NCI-H187 treated with DMSO at 0.1 percent for 48 hours (cell line): ENCODE measurements at places on chromosomes 6 and 20.

GRCh38 chr6:150254770-150255169 lies 111.9 kb downstream of the PPP1R14C start:
- no peak for DNase-seq

DNA sequence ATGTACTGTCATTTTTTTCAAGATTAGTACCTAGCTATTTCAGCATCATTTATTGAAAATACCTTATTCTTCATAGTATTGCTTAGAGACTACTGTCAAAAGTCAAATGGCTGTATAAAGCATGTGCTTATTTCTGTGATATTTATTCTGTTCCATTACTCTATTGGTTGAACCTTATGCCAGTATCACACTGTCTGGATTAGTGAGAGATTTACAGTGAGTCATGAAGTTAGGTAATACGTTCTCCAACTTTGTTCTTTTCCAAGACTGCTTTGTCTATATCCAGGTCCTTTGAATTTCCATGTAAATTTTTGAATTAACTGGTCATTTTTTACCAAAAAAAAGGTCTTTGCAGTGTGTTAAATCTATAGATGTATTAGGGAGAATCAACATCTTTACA lies 18.6 kb upstream of the RNF217 start:
- no peak for DNase-seq

GRCh38 chr20:32474009-32474716 lies 111.0 kb downstream of the NOL4L start:
- no peak for DNase-seq

GRCh38 chr20:57283860-57284259 lies 17.4 kb upstream of the BMP7 start:
- no peak for DNase-seq

- no peak for DNase-seq
These were observed 195.0 kb upstream of the HEY2 start for GRCh38 chr6:125554456-125554855.

DNA sequence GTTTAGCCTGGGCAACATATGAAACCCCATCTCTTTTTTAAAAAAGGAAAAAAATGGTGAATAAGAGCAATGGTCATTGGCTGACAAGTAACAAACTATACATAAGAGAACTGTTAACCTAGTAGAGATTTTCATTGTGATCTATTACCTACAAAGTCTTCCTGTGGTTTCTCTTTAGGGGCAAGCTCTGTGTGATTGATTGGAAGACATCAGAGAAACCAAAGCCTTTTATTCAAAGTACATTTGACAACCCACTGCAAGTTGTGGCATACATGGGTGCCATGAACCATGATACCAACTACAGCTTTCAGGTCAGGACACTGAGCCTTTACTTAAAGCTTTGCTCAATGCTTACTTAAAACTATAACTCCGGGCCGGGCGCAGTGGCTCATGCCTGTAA lies 19.2 kb downstream of the MGME1 start:
- no peak for DNase-seq

DNA sequence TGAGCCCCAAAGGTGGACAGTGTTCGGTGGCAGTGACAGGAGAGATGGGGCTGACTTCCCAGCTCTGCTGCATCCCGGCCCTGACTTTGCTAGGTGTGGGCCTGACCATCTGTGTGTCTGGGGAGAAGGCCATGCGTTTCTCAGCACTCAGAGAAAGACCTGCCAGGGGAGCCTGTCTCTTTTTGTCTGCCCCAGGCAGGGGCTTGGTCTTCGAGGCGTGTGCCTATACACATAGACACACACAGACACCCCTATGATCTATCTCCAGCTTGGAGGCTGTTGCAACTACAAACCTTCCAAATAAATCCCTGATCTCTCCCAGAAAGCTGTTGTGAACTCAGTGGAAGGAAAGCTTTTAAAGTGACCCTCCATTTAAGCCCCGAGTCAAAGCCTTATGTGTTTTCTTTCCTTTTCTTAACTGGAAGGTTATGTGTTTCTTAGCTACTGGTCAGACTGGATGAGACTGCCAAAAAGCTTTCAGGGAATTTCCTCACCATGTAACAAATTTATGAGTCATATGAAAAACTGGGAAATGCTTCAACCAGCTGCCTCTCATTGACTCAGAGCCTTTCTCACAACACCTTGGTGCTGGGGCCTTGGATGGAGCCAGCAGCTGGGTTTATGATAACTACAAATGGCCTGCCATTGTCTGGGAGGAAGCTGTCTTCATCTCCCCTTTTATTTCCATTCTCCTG lies 102.6 kb downstream of the CDC5L start:
- no peak for DNase-seq

GRCh38 chr6:162963861-162964260 lies 236.1 kb downstream of the PACRG start:
- DNase-seq, result no peak
